ENCODE measurements at places on chromosomes 1 and 21. TPM values are rescaled to one million over a fixed set of nuclear protein-coding genes. Genes with fewer than 3 reads are reported as not detected.
A peak's percentile ranks its signal among the peaks of the same experiment; 100 is the strongest.

GRCh38 chr1:22584001-22584562, 20.8 kb downstream of the EPHA8 start:
- peak; percentile 30 for DNase-seq

DNA sequence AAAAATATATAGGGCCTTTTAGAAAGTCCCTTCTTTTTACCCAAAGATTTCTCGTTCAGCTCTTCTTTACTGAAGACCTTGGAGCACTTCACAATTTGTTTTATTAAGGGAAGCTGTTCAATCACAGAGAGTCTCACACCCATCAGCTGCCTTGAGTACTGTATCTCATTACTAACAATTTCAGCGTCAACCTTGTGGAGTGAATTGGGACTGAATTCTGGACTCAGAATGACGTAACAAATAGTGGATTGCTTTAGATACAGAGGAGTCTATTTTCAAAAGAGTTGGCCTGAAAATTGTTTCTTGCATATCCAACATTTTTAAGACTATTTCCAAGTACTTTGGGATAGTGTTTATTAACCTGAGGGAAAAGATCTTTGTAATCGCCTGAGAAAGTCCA, 7.9 kb downstream of the MAP10 start:
- DNase-seq = no peak

GRCh38 chr1:25692560-25692959, 76.0 kb downstream of the MAN1C1 start:
- DNase-seq = no peak

DNA sequence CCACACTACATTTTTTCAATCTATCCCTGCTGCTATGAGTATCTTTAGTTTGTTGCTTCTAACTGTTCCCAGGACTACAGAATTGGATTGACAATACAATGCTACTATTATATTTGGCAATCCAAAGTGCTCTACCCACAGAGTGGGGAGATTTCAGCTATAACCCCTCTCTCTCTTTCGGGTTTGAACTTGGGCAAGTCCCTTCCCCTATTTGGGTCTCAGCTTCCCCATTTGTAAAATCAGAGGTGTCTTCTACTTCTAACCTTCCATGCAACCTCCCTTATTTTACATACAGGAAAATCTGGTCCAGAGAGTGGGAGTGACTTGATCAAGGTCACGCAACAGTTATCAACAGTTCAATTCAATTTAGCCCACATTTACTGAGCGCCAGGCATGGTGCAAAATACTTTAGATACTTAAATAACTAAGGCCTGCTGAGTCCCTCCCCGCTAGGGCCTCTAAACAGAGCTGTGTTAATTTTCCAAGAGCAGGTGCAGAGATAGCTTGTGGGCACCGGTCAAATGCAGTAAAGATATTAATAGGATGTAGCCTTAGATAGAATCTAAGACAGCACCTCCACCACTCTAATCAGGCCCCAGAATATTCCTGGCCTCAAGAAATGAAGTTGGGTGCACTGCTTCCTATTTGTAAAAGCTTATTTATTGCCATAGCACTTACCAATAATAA, 9.4 kb upstream of the GPX7 start:
- DNase-seq = no peak

GRCh38 chr1:58936973-58937372, 153.1 kb upstream of the JUN start:
- DNase-seq = no peak

The F13B gene
- not detected for total RNA-seq

The SRGAP2C gene
- total RNA-seq = 7.5 TPM

The OR2L5 gene
- total RNA-seq = not detected

All from pancreas (tissue), 10 donors.